Endothelial cell of umbilical vein (primary cell): ENCODE measurements at places on chromosomes 13 and 19. TPM values are rescaled to one million over a fixed set of nuclear protein-coding genes. Genes with fewer than 3 reads are reported as not detected.

DNA sequence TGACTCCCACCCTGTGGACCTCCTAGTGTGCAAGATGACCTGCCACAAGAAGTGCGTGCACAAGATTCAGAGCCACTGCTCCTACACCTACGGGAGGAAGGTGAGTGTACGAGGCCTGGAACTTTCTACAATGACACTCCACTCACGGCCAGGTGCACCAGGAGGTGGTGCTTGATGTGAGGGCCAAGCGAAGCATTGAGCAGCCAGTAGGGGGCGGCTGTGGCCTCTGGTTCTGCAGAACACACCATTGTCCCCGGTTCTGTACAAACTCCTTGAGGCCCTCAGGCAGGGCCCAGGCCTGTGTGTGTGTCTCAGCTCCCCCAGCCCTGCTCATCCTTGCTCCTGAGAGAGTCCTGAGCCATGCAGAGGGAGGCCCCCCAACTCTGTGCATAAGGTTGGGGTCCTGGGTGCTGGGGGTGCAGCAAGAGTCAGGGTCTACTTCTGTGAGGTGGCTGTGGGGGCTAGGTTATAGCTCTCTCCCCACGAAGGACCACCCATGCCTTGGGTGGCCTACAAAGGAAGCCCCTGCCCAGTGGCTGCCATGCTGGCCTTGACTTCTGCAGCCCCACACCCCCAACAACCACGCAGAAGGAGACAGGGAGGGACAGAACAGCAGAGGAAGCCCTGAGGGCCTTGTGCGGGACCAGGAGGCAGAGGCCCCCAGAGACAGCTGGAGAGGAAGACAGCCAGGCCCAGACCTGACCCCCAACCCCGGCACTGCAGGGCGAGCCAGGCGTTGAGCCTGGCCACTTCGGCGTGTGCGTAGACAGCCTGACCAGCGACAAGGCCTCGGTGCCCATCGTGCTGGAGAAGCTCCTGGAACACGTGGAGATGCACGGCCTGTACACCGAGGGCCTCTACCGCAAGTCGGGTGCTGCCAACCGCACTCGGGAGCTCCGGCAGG, 9.7 kb upstream of the USE1 start:
- DNase-seq = peak; percentile 50

DNA sequence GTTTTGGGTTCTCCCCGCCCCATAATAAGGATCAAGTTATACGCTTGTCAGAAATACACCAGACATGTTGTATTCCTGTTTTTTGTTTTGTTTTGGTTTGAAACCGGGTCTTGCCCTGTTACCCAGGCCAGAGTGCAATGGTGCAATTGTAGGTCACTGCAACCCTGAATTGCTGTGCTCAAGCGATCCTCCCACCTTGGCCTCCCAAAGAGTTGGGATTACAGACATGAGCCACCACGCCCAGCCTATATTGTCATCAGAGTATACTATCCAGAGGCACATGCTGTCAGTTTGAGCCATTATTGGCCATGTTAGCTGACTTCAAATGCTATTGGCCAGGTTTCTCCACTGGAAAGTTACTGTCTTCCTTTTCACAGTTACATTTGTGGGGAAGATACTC, 9.8 kb downstream of the SAFB start:
- no peak for DNase-seq

Gene PSPC1
- polyA plus RNA-seq = 22.1 and 22.8 TPM in 2 replicates

- no peak for DNase-seq
Measured at GRCh38 chr13:64551755-64552154, 2678.4 kb downstream of the PCDH9 start.

Gene CKM
- not detected in 2 replicates for polyA plus RNA-seq

DNA sequence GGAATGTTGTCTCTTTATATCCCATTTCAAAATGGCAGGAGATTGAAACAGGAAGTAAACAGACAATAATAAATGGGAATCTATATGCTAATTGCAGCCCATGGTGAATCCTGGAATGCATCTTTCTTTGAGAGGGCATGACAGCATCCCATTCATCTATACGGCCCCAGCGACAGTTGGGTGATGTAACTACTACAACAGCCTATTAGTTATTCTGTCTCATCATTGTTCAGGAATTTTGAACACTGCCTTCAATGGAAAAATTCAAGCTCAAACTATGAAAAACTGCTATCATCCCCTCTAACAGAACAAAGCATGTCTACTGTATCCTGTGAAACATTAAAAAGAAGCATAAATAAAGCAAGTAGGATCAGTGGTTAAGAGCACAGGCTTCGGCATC, 262.1 kb downstream of the DCT start:
- DNase-seq = no peak

- no peak for DNase-seq
Measured at GRCh38 chr13:96952595-96952994, 41.7 kb downstream of the OXGR1 start.

- peak; percentile 54 for DNase-seq
Measured at GRCh38 chr13:110298505-110299282, 8.3 kb downstream of the COL4A1 start.

GRCh38 chr13:25375727-25376358, 4.1 kb downstream of the ATP8A2 start:
- peak; percentile 51 for DNase-seq

DNA sequence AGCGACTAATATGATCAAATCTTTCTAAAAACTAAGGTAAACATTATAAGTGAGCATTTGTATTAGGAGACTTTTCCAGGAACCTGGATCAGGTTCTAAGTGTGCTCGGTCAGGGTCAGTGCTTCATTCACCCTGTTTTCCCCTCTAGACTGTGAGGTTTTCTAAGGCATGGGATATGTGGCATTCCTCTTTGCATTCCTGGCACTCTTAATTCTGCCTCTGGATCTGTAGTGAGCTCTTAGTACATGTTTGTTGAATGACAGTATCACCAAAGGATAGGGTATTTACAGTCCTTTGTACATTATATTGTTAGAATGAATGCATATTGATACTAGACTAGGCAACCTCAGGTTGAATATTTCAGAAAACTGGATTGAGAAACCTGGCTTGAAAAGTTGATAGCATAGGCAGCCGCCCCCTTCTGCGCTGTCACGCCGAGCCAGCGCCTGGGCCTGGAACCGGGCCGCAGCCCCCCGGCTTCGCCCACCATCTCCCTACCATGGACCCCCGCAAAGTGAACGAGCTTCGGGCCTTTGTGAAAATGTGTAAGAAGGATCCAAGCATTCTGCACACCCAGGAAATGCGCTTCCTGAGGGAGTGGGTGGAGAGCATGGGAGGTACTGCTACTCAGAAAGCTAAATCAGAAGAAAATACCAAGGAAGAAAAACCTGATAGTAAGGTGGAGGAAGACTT, 156.5 kb downstream of the KCNRG start:
- no peak for DNase-seq

GRCh38 chr13:107480130-107480529, 735.2 kb downstream of the LIG4 start:
- DNase-seq = no peak

DNA sequence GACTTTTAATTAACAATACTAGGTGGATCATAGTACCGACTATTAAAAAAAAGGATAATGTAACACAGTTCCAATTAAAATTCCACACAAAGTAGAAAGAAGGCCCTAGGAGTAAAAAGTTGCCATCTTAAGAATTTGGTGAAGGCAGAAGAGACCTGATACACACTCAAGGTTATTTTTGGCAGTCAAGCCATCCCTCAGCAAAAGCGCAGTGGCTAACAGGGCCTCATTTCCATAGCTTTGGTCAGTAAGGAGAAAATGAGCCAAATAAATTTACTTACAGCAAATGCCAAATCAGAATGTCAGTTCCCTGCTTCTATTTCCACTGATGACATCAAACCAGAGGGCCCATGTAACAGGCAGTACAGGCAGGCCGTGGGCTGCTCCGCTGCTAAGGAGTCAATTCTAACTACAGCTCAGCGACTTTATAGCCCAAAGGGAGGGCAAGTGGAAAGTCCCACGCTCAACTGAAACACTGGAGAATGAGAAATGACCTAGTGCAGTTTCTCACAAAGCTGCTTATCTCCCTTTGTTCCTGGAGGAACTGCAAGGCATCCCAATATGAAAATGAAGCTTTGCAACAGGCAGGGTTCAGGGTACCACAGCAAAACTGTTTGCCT, 6.3 kb downstream of the ARGLU1 start:
- DNase-seq = peak; percentile 45

Gene LIN7B
- 2.2 and 4.4 TPM in 2 replicates for polyA plus RNA-seq

- DNase-seq = peak; percentile 86
Measured at GRCh38 chr19:55549500-55550320, 4.4 kb upstream of the SBK3 start.

DNA sequence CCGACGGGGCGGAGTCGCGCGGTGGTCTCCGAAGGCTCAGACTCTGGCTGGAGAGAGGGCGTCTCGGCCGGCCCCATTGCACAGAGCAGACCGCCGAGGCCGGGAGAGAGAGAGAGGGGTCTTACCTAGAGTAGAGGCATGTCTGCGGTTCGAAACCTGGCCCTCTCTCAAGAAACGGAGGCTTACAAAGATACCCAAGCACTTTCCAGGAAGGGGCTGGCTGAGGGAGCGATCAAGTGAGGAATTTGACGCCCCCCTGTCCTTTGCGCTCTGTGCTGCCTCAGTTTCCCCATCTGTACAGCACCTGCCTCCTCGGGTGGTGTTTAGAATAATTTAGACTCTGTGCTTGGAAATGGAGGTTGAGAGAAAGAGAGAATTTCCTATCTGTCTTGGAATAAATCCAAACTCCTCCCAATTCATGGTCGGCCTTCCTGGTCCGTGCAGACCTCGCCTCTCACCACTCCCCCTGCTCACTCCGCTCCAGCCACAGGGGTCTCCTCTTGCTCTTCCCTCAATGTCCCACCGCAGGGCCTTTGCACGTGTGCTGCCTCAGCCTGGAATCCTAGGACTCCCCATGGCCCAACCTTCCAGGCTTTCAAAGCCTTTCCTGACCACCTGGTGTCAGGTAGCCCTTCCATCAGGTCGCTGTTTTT, 658 bp upstream of the ISOC2 start:
- peak; percentile 57 for DNase-seq

DNA sequence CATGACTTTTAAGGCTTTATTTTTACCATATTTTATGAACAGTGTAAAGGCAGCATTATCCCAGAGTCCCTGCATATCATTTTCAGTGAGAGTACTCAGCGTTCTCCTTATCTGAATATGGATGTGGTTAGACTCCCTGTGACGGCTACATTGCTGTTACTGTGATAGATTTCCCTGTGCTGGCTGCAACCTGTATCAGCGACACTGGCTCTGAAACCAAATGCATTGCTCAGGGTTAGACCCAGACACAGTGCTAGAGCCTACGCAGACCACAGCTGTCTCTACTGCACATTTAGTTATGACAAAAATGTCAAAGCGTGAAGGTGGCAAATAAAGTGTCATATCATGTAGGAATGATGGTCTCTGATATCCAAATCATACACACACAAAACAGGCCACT, 138.0 kb downstream of the ENOX1 start:
- no peak for DNase-seq

Gene GRIN2D
- 0.38 and 0.59 TPM in 2 replicates for polyA plus RNA-seq

GRCh38 chr19:33388231-33388724, 14.8 kb downstream of the CEBPG start:
- no peak for DNase-seq

DNA sequence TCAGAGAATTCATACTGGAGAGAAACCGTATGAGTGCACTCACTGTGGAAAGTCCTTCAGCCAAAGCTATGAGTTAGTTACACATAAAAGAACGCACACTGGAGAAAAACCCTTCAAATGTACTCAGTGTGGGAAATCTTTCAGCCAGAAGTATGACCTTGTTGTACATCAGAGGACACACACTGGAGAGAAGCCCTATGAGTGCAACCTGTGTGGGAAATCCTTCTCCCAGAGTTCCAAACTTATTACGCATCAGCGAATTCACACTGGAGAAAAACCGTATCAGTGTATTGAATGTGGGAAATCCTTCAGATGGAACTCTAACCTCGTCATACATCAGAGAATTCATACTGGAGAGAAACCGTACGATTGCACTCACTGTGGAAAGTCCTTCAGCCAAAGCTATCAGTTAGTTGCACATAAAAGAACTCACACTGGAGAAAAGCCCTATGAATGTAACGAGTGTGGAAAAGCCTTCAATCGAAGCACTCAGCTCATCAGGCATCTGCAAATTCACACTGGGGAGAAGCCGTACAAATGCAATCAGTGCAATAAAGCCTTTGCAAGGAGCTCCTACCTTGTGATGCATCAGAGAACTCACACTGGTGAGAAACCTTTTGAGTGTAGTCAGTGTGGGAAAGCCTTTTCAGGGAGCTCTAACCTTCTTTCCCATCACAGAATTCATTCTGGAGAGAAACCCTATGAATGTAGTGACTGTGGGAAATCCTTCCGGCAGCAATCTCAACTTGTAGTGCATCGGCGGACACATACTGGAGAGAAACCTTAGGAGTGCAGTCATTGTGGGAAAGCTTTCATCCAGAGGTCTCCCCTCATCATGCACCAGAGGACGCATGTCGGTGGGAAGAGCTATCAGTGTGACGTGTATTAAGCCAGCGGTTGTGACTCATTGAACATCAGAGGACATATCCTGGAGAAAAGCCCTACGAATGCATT, 16.5 kb upstream of the ZNF8 start:
- no peak for DNase-seq

DNA sequence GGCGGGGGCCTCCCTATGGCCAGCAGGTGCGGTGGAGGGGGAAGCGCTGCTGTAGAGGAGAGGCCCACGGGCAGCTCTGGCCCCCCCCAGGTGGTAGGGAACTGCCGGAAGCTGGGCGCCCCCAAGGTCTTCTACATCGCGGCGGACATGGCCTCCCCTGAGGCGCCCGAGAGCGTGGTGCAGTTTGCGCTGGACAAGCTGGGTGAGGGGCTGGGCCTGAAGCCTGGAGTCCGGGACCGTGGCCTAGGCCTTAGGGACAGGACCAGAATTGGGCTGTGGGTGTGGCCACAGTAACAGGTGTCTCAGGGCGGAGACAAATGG, 3.8 kb upstream of the RPL36 start:
- no peak for DNase-seq

DNA sequence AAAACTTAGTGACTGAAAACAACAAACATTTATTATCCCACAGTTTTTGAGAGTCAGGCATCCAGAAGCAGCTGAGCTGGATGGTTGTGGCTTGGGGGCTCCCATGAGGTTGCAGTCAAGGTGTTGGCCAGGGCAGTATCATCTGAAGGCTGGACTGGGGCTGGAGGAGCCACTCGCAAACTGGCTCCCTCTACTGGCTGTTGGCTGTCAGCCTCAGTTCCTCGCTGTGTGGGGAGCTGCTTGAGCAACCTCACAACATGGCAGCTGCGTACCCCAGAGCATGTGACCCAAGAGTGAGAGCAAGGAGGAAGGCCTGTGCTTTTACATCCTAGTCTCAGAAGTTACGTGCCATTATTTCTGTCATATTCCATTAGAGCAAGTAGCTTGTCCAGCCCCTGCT, 9.7 kb downstream of the YJU2 start:
- no peak for DNase-seq

Gene KLK4
- polyA plus RNA-seq = not detected in 2 replicates
